ENCODE measurements at places on chromosomes 2 and 18.

DNA sequence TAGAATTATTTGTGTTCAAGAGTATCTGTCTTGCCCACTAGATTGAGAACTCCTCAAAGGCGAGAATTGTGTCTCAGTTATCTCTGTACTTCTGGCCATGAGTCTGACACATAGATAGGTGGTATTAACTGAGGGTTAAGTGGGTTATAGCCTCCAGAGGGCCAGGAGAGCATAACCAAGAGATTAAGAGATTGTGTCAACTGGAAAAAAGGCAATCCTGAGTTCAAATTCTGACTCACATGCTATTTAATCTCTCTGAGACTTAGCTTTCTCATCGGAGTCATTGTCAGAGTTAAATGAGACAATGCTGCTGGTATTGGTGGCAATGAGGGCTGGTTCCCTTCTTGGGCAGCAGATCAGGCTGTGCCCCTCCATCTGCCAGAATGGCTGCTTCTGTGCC is 330.9 kb downstream of the TNS1 start:
- no peak for DNase-seq

DNA sequence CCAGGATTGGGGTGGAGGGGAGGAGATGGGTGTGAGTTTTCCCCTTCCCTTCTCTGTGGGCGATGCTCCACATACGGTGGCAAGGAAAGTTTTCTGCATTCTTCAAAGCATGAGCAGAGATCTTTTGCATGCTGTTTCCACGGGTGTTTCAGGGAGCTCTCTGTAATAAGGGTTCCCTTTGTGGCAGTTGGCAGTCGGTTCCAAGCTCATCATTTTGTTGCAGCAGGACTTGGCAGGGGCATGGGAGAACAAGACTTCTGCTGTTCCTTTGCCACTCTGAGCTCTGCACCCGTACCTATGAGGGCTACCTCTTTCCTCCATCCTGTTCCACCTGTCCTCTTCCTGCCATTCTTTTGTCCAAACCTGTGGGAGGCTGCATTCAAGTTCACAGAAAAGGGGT is 71.3 kb upstream of the SPRED2 start:
- DNase-seq = peak; percentile 78

- DNase-seq = no peak
These were observed 190.9 kb upstream of the FOSL2 start for GRCh38 chr2:28201671-28202180.

- DNase-seq = no peak
These were observed 7.0 kb downstream of the SLC35F6 start for GRCh38 chr2:26770986-26771586.

- DNase-seq = no peak
These were observed 28.8 kb downstream of the ANKRD30B start for GRCh38 chr18:14776801-14777200.

DNA sequence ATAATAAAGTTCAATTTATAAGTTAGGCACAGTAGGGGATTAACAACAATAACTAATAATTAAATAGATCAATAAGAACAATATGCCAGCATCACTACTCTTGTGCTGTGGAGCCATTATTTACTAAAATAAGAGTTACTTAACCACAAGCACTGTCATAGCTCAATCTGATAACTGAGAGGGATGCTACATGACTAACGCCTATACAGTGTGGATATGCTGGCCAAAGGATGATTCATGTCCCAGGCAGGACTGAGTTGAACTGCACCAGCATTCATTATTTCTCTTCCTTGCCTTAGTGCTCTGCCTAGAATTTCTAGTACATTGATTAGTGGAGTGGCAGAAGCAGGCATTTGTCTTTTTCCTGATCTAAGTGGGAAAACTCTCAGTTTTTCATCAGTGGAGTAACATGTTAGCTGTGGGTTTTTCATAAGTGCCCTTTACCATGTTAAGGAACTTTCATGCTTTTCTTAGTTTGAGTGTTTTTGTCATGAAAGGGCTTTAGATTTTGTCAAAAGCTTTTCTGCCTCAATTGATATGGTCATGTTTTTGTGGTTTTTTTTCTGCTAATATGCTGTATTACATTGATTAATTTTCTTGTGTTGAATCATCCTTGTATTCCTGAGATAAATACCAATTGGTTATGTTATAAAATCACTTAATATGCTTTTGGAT is 21.7 kb downstream of the KIAA1328 start:
- no peak for DNase-seq

DNA sequence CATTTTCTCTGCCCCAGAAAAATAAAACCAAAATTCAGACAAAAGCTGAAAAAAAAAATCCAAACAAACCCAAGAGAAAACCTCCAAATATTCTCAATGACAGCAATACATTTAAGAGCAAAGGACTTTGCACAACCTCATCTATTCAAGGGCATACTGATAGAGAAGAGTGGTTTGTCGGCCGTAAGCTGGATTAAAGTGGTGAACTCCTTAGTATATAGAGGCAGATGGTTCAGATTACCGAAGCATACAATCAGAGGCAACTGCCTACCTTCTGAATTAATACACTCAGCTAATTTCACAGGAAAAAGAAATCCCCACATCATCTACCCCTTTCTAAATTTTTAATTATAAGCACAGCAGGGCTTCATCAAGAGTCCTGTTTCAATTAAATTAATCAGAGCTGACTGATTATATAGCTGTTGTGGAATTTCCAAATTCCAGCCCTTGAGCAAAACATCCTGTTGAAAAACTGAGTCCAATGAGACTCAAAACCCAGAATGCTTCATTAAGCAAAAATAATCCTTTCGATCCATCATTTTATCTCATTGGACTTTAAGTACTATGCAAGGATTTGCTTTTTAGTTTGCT is at the start of gene CPLX4:
Gene CPLX4, minus strand, starts transcription at position 190 of the 591 bp plus-strand sequence. Its CDS starts 187 bp downstream, at position 3.
- peak; percentile 84 for DNase-seq

- DNase-seq = no peak
These were observed 16.3 kb downstream of the DYNC2LI1 start for GRCh38 chr2:43790147-43790546.

- DNase-seq = peak; percentile 61
These were observed 321.0 kb downstream of the RND3 start for GRCh38 chr2:150166313-150167051.

- no peak for DNase-seq
These were observed 5.6 kb upstream of the HS6ST1 start for GRCh38 chr2:128324008-128324896.

DNA sequence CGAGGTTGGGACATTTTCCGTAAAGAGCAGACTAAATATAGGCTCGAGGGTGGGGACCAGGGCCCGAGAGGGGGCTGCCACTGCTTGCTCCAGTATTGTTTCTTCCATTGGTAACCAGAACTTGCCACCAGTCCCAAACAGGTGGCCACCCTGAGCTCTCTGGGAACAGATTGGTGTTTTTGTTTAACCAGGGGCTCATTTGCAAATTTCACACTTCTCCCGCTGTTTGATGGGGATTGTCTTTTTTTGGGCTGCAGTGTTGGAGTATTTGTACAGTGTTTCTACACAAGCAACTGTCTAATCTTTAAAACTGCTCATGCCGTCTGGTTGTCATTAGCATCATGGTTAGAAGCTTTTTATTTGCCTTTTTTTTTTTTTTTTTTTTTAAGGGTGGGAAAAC is 8.5 kb downstream of the AGAP1 start:
- no peak for DNase-seq

DNA sequence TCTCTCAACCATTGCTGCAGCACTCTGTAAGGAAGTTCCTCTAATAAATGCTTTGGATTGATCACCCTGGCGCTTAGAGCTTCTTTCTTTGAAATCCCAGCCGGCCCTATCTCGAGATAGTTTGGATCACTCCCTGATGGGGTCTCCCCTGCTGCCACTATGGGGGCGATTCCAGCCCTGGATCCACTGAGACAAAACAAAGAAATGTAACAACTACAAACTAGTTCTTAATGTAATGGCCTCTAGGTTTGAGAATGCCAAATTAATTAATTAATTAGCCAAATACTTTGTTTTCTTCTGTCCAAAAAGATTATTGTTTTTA is 15.2 kb downstream of the SRSF7 start:
- no peak for DNase-seq

DNA sequence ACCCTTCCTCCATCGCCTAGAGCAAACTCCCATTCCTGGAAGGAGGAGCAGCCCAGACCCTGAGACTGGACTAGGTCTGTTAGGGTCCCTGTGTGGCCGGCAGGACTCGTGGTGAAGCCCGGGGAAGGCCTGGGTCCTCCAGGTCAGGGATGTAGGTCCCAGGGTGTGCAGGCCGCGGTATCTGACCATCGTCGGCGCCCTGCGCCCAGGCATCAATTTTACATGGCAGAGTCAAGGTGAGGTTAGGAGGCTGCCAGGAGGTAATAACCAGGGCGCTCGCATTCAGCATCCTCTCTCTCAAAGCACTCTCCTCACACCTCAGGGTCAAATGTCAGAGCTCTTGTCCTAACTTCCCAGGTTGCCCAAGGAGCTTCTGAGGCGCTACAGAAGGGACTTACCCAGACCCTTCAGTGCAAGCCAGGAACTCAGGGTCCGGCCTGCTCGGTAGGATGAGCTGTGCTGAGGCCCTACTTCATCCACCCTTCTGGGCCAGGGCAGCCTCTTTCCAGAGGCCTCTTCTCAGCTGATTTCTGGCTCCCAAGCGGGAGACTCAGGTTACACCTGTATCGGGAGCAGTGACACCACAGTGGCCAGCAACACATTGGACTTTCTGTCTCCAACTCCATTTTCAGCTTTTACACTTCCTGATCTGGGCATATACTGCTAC is 628 bp downstream of the SH2D6 start:
- DNase-seq = no peak

GRCh38 chr2:86646865-86647264 is 23.2 kb upstream of the RNF103 start:
- no peak for DNase-seq

DNA sequence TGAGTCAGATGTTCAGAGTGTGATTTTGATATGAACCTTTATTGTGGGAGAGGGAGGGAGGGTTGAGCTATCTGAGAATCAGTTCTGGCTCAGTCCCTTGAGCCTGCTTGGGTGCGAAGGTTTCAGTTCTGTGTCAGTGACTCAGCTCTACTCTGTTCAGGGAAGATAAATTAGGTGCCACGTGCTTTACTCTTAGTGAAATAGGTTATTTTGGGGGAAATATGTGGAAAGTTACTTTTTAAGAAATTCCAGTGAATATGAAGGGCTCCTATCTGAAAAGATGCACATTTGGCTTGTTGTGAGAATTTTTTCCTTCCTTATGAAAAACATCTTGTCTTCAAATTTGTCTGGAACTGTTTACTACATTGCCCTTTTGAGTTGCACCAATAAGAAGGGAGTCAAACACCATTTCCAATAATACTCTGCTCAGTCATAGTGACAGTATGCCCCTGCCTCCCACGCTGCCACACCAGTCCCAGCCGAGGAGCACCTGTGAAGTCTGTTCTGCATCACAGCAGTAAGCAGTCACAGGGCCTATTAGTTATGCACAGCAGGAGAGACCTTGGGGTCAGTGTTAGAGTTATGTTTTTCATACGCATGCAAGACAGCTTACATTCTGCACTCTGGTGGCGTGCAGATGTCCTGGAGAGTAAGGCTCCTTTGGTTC is 32.8 kb upstream of the DNAH7 start:
- DNase-seq = no peak

DNA sequence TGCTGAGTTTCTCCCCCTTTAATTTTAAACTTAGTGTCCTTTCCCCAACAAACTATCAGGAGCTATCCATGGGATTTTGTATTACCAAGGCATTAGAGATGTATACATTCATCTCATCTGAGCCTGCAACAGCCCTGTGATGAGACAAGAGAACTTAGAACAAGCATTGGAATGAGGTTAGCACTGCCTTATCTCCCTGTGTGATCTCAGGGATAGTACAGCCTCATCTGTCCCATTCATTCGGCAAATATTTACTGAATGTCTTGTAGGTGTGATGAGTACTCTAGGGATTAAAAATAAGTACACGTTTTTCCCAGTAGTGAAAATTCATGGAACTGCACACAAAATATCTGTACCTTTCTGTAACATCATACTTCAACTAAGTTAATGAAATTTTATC is 45.6 kb downstream of the PAIP2B start:
- no peak for DNase-seq

GRCh38 chr18:3340682-3341097 is 78.8 kb downstream of the MYL12B start:
- no peak for DNase-seq

GRCh38 chr2:186884587-186884986 is 35.6 kb upstream of the ZSWIM2 start:
- peak; percentile 20 for DNase-seq

DNA sequence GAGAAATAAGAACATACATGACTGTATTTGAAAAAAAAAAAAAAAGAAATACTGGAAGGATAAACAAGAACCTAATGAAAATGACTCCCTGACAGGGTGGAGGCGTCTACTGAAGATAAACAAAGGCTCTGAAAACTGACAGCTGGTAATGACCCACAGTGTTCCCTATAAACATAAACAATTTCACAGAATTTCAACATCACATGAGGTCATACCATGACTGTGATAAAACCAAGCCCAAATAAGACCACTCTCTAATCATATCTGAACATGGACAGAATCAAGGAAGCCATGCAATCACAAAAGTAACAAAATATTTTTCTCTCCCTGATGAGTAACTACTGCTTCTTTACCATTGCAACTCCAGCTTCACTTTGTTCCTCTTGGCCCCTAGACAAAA is 159.3 kb downstream of the FAM124B start:
- no peak for DNase-seq

- DNase-seq = no peak
These were observed 26.5 kb upstream of the IGFBP2 start for GRCh38 chr2:216606551-216607276.

DNA sequence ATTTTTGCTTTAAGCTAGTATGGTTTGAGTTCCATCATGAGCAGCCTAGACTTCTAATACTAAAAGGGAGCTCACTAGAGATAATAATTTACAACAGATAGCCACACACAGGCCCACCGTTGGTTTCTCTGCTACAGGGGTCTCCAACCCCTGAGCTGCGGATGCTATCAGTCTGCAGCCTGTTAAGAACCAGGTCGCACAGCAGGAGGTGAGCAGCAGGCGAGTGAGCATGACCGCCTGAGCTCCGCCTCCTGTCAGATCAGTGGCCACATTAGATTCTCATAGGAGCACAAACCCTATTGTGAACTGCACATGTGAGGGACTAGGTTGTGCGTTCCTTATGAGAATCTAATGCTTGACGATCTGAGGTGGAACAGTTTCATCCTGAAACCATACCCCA is 150.6 kb downstream of the HRH4 start:
- no peak for DNase-seq

GRCh38 chr2:3242747-3243369 is 134.8 kb downstream of the EIPR1 start:
- no peak for DNase-seq

Data from spinal cord (tissue), 10 donors.